A549 treated with dexamethasone at 1 μM for 4 hours (cell line): ENCODE measurements at places on chromosomes 5 and 9. TPM values are rescaled to one million over a fixed set of nuclear protein-coding genes. Genes with fewer than 3 reads are reported as not detected.

CAMK2A gene
- 0.54 to 0.85 TPM (median 0.77 TPM) in 5 replicates for total RNA-seq

CCDC187 gene
- 0.01 TPM in 2 of 5 replicates, not detected in the others for total RNA-seq

CER1 gene
- total RNA-seq: not detected in 5 replicates

LCN15 gene
- total RNA-seq: 0.09 TPM in 2 of 5 replicates, not detected in the others

ADAMTS2 gene
- total RNA-seq: 0.08 to 0.28 TPM (median 0.09 TPM) in 5 replicates

SHOC1 gene
- total RNA-seq: 0.01 to 0.02 TPM in 2 of 5 replicates, not detected in the others

ADGRV1 gene
- 0.45 to 0.84 TPM (median 0.65 TPM) in 5 replicates for total RNA-seq

ARHGEF28 gene
- total RNA-seq: 9.5 to 12.9 TPM (median 11.0 TPM) in 5 replicates

PRSS3 gene
- total RNA-seq: 8.5 to 9.9 TPM (median 8.9 TPM) in 5 replicates

SOHLH1 gene
- total RNA-seq: 0.06 to 0.11 TPM in 2 of 5 replicates, not detected in the others

C5orf58 gene
- not detected in 5 replicates for total RNA-seq

TCOF1 gene
- total RNA-seq: 53.5 to 85.1 TPM (median 77.8 TPM) in 5 replicates

HTR1A gene
- not detected in 5 replicates for total RNA-seq
